Esophagus squamous epithelium (tissue), 5 donors: ENCODE measurements at places on chromosomes 12 and 14. TPM values are rescaled to one million over a fixed set of nuclear protein-coding genes. Genes with fewer than 3 reads are reported as not detected.

GRCh38 chr12:12909995-12910420, 18.6 kb downstream of the GPRC5A start:
- DNase-seq = no peak

BTBD7 gene
- 30.5 TPM for total RNA-seq

DNA sequence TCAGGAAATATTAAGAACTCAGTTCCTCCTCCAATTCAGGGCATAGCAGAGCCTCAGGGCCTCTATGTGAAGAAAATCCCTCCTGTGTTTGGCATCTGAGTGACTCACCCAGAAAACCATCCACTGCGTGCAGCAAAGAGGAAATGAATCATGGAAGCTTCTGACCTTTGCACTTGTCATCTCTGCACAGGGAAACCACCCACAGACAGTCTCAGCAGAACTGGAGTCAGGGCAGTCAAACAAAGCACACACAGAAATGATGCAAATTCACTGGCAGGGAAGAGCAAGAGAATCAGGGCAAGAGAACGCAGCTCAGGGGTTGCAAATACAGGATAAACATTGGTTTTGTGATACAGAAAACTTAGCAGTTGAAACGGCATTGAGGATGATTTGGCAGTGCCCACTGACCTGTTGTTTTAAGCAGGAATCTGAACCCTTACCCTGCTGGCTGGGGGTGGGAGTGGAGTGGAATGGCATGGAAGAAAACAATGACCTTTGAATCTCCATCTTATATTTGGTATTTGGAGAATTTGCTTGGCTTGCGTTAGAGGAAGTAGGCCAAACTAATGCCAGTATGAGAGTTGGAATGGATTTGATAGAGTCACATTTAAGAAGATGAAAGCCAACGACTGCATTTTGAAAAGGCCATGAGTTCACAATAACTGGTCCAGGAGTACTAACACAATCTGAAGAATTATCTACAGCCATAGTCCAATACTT, 53.5 kb downstream of the PHLDA1 start:
- DNase-seq = peak; percentile 25

DNA sequence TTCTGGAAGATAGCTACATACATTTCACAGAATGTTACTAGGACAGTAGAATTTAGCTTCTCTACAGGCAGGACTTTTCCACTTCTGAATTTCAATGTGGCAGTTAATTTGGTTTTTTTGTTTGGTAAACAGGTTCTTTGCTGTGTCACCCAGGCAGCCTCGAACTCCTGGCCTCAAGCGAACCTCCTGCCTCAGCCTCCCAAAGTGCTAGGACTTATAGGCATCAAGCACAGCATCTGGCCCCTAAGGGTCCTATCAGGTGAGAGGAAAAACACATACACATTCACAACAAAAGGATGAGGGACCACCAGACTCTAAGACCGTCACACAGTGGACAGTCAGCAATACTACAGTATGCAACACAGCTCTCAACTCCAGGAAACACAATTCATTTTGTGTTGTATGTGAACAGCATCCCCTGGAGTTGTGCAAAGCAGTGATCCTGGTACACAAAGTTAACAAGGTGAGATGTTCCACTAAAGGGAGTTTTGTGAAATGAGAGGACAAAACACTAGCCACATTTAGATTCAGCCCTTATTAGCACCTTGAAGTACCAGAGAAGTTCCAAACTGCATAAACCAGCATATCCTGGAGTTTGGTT, 6.9 kb downstream of the ATP2B1 start:
- DNase-seq = no peak

- DNase-seq = no peak
Observed at GRCh38 chr14:104154246-104154645, 15.9 kb downstream of the KIF26A start.

DNA sequence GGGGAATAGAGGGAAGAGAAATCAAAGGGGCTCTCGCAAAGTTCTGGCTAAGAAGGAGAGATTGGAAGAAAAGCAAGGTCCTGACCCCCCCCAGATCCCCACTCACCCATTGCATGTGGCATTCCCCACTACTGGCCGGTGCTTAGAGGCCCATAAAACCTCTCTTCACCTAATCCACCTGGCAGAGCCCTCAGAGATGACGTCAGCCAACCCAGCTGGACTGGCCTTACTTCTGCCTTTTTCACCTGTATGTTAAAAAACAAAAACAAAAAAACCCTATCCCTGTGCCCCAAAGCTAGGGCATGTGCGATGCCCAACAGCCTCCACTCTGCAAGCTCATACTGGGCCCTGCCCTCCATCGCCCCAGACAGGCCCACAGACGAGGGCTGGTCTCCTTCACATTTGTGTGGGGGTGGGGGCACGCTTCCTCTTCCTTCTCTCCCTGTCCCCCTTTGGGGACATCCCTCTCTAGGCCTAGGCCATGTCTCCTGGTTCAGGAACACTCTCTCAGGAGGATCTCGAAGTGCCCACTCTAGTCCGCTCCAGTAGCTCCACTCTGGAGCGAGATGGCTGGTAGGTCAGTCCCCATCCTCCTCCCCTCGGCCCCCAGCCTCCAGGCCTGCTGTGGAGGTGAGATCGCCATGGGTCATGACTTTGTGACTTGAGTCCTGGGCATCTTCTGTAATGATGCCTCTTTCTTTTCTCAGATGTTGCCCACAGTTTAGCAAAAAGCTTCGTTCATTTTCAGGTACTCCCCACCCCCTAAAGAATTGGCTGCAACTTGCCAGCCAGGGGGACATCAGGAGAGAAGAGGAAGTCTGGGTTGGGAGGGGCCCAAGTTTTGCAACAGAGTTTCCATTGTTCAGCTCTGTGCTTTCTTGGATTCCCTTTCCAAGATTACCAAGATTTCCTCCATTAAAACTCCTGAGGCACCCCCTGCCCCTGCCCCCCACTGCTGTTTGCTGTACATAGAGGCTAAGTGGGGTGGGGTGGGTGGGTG, 37.0 kb downstream of the FIGNL2 start:
- no peak for DNase-seq

SDR9C7 gene
- total RNA-seq = 42.1 TPM

- DNase-seq = no peak
Observed at GRCh38 chr12:86097161-86097560, 159.0 kb downstream of the MGAT4C start.

CCDC197 gene
- not detected for total RNA-seq

DPPA3 gene
- not detected for total RNA-seq

DNA sequence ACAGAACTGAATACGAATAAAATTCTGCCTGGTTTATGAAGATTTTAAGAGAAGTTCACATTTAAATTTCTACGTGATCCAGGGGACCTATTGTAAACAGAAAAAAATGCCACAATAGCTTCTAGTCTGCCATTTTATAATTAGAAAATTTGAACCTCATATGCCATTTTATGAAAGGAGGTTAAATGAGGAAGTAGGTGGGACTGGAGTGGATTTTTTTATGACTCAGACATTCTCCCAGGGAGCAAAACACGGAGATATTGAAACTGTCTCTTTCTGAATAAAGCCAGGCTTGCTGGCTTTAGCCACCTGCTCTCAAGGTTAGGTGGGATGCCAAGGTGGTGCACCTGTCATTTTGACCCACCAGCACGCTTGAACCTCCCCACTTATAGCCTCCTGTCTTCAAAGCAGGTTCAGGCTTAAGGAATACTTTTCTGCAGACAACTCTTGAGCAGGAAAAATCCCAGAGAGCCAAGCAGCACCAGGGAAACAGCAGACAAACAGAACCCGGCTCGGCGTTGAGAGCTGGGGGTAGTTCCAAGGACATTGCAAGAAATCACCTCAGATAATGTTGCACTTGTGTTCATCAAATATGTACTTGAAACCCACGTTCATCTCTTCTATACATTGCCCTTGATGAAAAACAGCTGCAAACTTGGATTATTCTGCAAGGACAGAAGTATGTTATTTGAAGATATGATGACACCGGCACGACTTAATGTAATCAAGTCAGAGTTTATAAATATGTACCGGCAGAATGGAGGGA, 203.7 kb downstream of the PPM1H start:
- no peak for DNase-seq

GPRC5D gene
- not detected for total RNA-seq
